ENCODE measurements at places on chromosomes 2 and 18. TPM values are rescaled to one million over a fixed set of nuclear protein-coding genes. Genes with fewer than 3 reads are reported as not detected.

- no peak for DNase-seq
Measured at GRCh38 chr2:43238813-43239212, 12.4 kb upstream of the ZFP36L2 start.

DNA sequence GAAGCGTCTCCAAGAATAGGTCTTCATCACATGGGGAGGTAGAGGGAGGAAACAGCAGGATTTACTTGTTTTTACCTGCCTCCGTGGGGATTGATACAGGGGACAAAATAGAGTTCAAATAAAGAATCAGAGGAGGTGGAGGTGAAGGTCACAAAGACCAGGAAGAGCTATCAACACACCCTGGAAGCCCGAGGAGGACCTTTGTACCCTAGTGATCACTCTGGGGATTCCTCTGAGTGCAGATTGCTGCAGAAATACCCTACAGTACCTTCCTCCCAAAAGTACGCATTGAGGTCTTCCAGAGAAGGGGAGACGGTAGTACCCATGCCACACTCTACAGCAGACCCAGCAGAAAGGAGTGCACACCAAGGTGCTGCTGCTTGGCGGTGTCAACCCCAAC lies 44.9 kb downstream of the OSR1 start:
- DNase-seq, result no peak

DNA sequence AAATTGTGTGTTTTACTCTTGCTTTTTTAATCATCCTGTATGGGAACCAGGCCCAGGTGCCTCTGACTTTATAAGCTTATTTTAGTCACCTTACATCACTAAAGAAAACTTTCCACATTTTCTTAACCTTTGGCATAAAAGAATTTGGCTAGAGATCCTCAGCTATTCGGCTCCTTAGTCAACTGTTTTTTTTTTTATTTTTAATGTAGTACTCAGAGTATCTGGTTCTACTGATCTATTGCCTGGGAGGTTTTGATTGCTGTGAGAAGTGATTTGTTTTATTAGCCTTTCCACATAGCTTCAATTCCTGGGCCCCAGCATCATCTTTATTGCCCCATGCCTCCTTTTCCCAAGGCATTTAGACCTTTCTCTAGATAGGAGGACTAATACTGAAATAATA lies 121.0 kb downstream of the MYO1B start:
- peak; percentile 27 for DNase-seq

GRCh38 chr2:212979799-212980198 lies 171.6 kb downstream of the IKZF2 start:
- DNase-seq, result no peak

ALPP gene
- total RNA-seq, result not detected

DNA sequence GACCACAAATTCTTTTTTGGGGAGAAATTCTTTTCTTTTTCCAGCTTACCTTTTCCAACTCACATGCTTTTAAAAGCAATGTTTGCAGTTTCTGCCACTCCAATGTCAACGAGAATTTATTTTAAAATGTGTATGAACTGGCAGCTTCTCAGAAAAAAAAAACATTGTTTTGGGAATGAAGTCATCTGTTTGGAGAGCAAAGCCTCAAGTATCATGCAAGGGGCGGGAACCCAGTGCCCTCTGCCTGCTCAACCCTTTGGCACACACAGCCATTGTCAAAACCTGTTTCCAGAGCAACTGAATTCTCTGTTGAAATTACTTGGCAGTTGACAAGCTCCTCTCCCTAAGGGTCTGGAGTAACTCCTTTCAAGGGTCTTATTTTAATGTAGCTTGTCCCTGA lies 128.5 kb downstream of the QPCT start:
- peak; percentile 77 for DNase-seq

DNA sequence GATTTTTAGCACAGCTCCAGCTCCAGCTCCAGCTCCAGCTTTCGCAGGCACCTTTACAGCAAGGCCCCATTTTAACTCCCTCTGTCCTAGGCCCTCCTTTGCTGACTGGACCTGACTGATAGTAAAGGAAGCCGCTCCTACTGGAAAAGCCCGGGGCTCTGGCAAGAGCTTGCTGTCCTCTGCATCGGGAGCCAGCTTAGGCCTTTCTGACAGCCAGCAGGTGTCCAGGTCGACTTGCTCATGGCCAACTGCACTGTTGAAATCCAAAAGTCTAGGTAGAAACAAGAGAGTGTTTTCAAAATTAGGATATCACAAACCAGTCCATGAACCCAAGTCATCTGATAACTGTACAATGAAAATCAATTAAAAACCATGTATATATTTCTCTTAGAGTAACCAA lies 161.1 kb downstream of the LAMA1 start:
- no peak for DNase-seq

- no peak for DNase-seq
Measured at GRCh38 chr18:52824126-52824525, 484.1 kb downstream of the DCC start.

DNAJC5G gene
- not detected for total RNA-seq

RGPD4 gene
- total RNA-seq, result under 0.01 TPM

STPG4 gene
- total RNA-seq, result 0.20 TPM

All from renal cortical epithelial cell (primary cell).